ENCODE measurements at places on chromosomes 16 and 17.

DNA sequence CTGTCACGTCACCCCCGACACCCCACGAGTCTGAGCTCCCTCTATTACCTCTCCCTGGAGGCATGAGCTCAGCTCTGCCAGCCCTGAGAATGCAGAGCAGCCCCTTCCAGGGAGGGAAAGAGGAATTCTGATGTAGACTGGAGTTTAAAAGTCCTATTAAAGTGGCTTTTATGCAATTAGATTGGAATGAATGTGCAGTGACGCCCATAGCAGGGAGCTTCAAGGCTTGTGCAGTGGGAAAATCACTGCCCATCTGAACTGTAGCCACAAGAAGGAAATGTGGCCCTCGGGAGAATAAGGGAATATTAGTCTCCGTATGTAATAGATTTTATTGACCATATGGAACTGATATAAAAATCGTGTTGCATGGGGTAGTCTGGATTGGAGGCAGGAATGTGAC lies 66.9 kb downstream of the ZNF423 start:
- no peak for DNase-seq

- no peak for DNase-seq
Observed at GRCh38 chr17:10224582-10225195, 26.3 kb upstream of the GAS7 start.

- no peak for DNase-seq
Observed at GRCh38 chr16:8713635-8714172, 39.3 kb downstream of the ABAT start.

DNA sequence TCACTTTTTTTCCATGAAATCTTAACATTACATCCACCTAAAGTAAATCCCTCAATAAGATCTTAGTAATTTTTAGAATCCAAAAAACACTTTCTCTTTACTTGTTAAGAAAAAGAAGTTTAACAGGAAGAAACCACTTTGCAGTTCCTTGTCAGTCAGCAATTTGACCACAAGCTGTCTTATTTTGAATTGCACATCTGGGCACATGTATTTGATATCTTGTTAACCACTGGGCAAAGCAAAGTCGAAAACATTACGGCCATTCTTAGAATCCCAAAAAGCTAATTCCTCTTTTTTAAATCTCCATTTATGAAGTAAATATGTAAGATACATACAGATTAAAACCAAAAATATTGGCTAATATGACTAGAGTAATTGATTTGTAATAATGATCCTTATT lies 1.1 kb downstream of the ABCA10 start:
- no peak for DNase-seq

GRCh38 chr16:73949574-73950320 lies 346.9 kb upstream of the PSMD7 start:
- no peak for DNase-seq

DNA sequence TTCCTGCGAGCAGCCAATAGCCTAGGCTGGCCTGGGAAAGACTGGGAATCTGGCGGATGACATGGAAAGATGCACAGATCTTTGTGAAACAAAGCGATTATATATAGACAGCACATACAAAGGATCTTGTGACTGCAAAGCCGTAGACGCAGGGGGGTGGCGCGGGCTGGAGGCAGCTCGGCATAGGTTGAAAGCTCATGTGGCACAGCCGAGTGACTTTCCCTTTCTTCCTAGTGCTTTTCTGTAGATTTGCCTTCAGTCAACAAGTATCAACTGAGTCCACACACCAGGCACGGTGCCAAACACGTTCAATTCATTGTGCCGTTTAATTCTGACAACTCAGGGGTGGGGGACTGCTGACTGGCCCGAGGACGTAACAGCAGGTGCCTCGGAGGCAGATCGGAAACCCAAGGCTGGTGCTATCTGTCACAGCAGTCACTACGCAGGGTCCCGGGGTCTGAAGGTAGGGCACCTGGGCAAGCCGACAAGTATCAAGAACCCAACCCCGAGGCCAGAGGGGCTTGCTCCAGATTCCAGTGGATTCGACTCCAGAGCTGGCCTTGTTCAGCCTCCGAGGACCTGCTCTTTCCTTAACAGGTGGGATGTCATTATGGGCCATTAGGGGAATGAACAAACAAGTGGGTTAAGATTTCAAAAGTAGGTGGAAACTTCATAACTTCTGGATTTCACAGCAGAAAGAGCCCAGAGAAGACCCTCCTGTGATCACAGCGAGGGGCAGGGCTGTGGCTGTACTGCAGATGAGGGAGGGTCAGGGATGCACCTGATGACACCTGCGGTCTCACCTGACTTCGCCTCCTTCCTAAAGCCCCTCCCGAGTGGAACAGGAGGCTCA lies 5.9 kb downstream of the PAM16 start:
- DNase-seq, result no peak

DNA sequence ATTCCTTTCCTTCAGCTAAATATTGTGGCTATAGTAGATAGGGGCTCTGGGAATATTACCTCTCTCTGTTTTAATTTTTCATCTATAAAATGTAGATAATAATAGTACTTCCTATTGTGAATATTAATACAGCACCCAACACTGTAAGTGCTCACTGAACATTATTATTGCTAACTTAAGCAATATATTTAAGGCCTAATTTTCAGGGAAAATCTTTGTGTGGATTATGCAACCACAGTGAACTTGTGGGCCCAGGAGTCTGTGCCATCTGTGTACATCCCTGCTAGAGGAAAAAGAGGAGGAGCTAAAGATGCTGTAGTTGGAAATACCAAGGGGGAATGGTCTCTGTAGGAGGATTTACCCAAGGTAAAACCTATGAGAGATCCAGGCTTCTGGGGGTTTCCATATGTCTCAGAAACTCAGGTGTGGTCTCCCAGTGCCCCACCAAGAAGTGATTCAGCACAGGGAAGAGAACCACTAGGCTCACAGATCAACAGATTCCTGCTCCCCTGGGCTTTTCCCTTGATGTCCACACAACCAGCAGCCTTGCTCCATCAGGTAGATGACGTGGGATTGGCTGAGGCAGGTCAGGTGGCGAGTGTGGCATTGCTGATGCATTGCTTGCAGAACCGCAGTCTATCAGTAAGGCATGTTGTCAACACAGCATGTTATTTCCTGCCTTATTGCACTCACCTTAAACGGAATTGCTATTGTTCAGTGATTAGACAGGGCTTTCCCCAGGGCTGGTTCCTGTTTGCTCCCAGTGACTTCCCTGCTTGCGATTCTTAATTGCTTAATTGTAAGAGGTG lies 1.6 kb upstream of the N4BP1 start:
- peak; percentile 90 for DNase-seq

- peak; percentile 64 for DNase-seq
Observed at GRCh38 chr16:50699326-50700159, 6.1 kb downstream of the NOD2 start.

- DNase-seq, result no peak
Observed at GRCh38 chr16:66360624-66361324, 5.7 kb upstream of the CDH5 start.

- no peak for DNase-seq
Observed at GRCh38 chr17:78138204-78139060, 7.8 kb upstream of the C17orf99 start.
